ENCODE measurements at places on chromosomes 2 and 18. TPM values are rescaled to one million over a fixed set of nuclear protein-coding genes. Genes with fewer than 3 reads are reported as not detected.

DNA sequence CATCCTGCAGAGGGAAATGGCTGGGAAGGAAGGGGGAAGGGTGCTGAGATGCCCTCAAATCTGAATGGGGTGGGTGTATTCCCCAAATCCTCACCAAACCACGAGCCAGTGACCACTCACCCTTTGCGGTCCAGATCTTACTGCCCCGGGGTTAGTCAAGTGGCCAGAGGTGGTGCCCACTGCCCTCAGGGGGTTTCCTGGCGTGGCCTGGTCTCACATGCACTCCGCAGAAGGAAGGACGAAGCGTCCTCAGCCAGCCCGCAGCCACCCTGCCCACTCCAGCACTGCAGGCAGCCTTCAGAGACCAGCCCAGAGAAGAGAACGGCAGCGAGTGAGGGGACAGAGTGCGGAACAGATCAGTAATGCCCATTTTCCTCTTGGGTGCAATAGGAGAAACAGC lies 50.4 kb downstream of the IL1RL2 start:
- no peaks in the 10 kb centered on the region for H3K4me1 ChIP-seq
- no peaks in the 10 kb centered on the region for H3K36me3 ChIP-seq
- H3K27me3 ChIP-seq, result no peaks in the 10 kb centered on the region
- DNase-seq, result no peak

DNA sequence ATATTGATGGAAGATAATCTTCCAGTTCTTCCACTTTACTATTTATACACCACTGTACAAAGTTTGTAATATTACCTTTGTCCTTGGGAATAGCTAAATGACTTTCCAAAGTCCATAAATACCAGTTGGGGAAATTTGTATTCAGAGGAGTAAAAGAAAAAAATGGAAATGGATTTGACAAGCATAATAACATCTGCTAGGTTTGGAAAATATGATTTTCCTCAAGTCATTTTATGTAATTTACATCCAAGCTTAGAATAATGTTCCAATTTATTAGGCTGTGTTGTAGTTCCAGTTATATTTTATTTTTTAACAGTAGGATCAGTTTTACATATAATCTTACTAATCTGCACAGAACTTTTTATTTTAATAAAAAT lies 563.0 kb upstream of the PKDCC start:
- H3K27ac ChIP-seq, result no peak overlapping the region
- H3K4me3 ChIP-seq, result no peak overlapping the region
- no peaks in the 10 kb centered on the region for H3K27me3 ChIP-seq

- H3K4me1 ChIP-seq, result no peaks in the 10 kb centered on the region
- no peak overlapping the region for H3K27ac ChIP-seq
- H3K4me3 ChIP-seq, result no peak overlapping the region
- DNase-seq, result no peak
- H3K36me3 ChIP-seq, result no peaks in the 10 kb centered on the region
Observed at GRCh38 chr2:230498506-230499107, 82.6 kb downstream of the SP100 start.

- peak overlapping the region; percentile 90 for H3K27ac ChIP-seq
- no peaks in the 10 kb centered on the region for H3K36me3 ChIP-seq
- no peaks in the 10 kb centered on the region for H3K27me3 ChIP-seq
- DNase-seq, result no peak
- peak overlapping the region; percentile 94 for H3K4me3 ChIP-seq
Observed at GRCh38 chr18:25349926-25350487, 2.0 kb downstream of the ZNF521 start.

- no peak for DNase-seq
- peaks cover 5% of the 10 kb centered on the region for H3K4me1 ChIP-seq
- no peak overlapping the region for H3K27ac ChIP-seq
- no peaks in the 10 kb centered on the region for H3K36me3 ChIP-seq
- H3K27me3 ChIP-seq, result no peaks in the 10 kb centered on the region
Observed at GRCh38 chr18:3293196-3293951, 31.4 kb downstream of the MYL12B start.

DNA sequence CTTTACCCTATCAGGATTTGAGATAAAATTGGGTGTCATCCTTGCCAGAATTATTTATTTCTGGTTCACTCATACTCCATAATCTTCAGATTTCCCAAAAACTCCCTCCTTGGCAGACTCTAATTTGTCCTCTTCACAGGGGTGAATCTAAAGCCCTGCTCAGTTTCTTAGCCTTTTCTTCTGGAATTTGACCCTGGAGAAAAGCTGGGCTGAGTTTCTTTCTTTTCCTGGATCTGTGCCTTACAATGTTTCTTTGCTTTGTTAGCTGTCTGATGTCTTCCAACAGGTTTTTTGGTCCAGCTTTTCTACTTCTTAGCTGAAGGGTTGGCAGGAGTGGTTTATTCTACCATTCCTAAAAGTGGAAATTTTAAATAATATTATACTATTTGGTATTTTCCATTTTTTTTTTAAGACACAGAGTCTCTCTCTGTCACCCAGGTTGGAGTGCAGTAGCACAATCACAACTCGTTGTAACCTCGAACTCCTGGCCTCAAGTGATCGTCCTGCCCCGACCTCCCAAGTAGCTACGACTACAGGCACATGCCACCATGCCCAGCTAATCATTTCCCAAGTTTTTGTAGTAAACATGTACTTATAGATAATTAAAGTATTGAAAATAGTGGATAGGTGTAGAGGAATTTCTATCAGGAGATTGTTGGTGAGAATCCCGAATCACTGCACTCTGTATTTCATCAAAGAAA lies 138.4 kb upstream of the TWIST2 start:
- no peak for DNase-seq
- no peak overlapping the region for H3K4me3 ChIP-seq
- H3K36me3 ChIP-seq, result no peaks in the 10 kb centered on the region
- no peaks in the 10 kb centered on the region for H3K27me3 ChIP-seq
- H3K27ac ChIP-seq, result no peak overlapping the region

- H3K4me3 ChIP-seq, result no peak overlapping the region
- DNase-seq, result no peak
- H3K27me3 ChIP-seq, result no peaks in the 10 kb centered on the region
Observed at GRCh38 chr2:17615728-17616351, 75.3 kb downstream of the VSNL1 start.

DNA sequence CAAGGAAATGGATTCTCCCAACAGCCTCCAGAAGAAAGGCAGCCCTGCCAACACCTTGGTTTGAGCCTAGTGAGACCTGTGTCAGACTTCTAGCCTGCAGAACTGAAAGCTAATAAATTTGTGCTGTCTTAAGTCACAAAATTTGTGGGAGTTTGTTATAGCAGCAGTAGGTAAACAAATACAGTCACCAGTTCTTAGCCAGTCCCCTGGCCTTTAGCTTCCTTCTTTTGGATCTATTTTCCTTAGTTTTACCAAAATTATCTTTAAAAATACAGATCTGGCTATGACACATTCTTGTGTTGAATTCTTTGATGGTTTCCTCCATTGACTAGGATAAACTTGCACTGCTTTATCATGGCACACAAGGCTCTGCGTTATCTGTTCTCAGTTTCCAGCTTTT lies 697.9 kb upstream of the FANCL start:
- no peak overlapping the region for H3K4me3 ChIP-seq
- H3K36me3 ChIP-seq, result no peaks in the 10 kb centered on the region
- no peak for DNase-seq
- no peak overlapping the region for H3K27ac ChIP-seq
- H3K4me1 ChIP-seq, result no peaks in the 10 kb centered on the region
- no peaks in the 10 kb centered on the region for H3K27me3 ChIP-seq

DNA sequence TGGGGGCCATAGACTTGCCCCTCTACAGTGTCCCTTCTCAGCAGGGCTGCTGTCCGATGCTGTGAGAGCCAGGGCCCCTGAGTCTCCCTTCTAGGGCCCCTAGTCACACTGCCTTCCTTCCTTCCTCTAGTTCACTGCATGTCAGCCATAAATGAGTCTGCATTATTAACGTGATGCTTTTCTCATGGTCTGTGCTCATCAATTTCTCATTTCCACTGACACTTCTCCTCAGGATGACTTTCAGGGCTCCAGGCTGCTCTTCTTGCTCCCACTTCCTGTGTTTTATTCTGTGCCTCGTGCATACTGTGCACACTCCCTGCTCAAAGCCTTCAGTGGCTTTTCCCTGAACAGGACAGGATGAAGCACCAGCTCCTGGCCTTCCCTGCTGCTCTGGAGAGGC lies 146.5 kb downstream of the FAM210A start:
- no peak overlapping the region for H3K4me3 ChIP-seq
- DNase-seq, result no peak
- H3K27me3 ChIP-seq, result no peaks in the 10 kb centered on the region

Gene AMER3
- total RNA-seq, result not detected

Gene CFC1
- not detected for total RNA-seq

Gene GPR39
- not detected for total RNA-seq

Gene SPAST
- 27.9 TPM for total RNA-seq

Gene CTNNA2
- total RNA-seq, result not detected

Data from gastrocnemius medialis (tissue), 4 donors.